ENCODE measurements at places on chromosomes 2 and 18.
A peak's percentile ranks its signal among the peaks of the same experiment; 100 is the strongest.

DNA sequence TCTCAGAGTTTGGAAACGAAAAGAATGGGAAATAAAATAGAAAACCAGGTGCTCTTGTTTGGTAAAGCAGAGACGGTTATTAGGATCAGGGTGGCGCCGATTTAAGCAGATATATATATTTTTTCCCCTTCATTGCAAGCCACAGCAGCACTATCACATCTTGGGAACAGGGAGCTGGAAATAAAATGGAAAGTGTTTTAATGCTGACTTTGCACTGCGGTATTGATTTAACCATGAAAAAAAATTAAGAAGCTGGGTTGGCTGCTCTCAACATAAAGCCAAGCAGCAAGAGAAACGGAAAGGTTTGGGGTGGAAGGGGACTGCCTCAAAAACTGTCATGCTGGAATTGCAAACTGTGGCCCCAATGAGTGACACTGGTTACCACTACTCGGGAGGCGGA lies 102.7 kb upstream of the ZBTB14 start:
- DNase-seq = no peak

GRCh38 chr2:61694312-61695274 lies 156.4 kb upstream of the XPO1 start:
- DNase-seq = peak; percentile 84

DNA sequence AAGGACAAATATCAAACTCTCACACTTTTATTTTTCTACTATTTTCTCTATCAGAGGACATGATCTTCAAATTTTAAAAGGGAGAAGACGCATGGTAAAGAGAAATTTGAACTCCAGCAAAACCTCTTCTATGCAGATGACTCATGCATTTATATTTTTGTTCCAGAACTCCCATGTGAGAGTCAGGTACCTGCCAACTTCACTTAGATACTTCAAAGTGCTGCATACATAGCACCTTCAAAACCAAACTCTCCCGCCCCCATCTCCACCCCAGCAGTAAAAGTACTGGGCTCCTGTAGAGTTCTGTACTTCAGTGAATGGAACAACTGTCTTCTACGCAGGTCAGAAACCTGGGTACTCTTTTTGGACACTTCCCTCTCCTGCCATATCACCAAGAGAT lies 398.3 kb downstream of the TGIF1 start:
- DNase-seq = no peak

GRCh38 chr2:40448476-40449079 lies 3.3 kb downstream of the SLC8A1 start:
- no peak for DNase-seq

DNA sequence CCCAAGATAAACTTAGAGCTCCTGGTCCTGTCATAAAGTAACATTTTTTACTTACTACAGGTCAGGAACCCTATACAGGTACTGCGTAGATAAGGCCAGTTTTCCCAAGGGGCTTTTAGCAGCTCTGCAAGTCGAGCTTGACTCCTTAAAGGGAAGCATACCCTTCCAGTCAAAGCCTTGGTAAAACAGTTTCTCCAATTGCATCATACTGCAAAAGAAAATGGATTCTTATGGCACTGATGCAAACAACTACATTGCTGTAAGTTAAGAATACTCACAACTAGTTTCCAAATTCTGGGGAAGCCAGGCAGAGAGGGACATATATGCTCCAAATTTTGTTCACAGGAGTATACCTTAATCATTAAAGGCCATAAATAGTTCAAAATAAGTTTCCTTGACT lies 31.0 kb downstream of the MYO3B start:
- DNase-seq = no peak

- no peak for DNase-seq
These were observed 95.3 kb downstream of the CDH7 start for GRCh38 chr18:65846107-65846506.

GRCh38 chr2:69082430-69082997 lies 69.5 kb downstream of the ANTXR1 start:
- DNase-seq = peak; percentile 23

GRCh38 chr2:105238664-105239240 lies 2.8 kb upstream of the GPR45 start:
- no peak for DNase-seq

- DNase-seq = no peak
These were observed 6.0 kb upstream of the LIMS2 start for GRCh38 chr2:127681288-127681804.

DNA sequence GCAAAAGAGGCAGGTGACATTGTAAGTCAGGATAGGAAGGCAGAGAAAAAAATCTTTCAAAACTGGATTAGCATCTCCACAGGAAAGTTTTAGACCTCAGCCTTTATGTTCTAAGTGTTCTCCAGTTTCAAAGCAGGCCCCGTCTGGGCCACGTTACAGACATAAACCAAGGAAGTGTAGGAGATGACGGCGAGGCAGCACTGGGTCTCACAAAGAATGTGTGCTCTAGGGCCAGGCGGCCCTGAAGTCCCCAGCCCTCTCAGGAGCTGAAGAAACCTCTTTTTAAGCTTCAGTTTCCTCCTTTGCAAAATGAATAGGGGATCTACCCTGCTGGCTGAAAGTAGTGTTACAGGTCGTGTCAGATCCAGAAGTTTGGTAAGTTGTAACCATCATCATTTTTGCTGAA lies 81.7 kb downstream of the SPRED2 start:
- DNase-seq = no peak

DNA sequence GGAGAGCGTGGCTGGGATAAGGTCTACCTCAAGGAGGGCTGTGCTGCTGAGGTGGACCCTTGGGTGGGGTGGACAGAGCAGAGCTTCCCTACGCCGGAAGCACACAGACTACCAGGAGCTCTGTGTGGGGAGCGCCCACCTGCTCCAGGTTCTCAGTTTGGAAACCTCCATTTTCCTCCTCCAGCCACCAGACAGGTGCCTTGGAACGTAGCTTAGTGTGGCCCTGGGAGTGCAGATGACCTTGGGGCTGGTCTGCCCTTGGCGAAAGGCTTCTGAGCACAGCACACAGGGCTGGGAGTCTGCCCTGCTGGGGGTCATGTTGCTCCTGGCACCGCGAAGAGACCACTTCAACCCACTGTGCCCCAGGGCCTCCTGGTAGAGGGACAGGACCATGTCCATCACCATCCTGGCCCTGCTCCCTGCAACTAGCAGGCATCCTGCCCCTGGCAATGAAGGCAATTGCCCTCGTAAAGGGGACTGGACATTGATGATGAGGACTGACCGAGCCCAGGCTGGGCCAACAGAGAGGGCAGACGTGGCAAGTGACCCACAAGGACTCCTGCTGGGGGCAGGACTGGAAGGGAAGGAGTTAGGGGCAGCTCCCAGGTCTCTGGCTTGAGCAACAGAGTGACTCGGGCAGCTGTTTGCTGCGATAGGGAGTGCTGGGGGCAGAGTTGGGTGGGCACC lies 214.7 kb downstream of the CYP26B1 start:
- DNase-seq = no peak

DNA sequence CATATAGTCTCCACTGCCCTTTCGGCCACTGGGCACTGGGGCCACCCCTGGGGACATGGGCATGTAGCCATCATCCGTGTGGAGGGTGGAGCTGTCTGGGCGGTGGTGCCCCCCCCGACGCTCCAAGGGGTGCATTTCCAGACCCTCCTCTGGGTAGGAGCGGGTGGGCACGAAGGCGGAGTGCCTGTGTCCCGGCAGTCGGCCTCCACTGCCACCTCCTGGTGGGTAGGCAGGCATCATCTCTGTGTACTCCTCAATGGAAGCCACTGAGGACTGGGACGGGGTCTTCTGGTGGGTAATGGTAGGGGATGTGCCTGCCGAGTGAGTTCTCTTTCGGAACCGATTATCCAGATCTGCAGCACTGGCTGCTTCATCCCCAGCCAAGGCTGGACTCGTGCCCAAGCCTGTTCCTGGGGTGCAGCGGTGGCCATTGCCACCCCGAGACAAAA lies 2.8 kb downstream of the IRS1 start:
- DNase-seq = no peak

GRCh38 chr2:146412625-146413024 lies 1432.2 kb upstream of the ACVR2A start:
- DNase-seq = no peak

GRCh38 chr2:39383146-39383545 lies 53.9 kb downstream of the MAP4K3 start:
- DNase-seq = no peak

- no peak for DNase-seq
These were observed 70.7 kb downstream of the LIPG start for GRCh38 chr18:49632588-49632987.

- DNase-seq = no peak
These were observed 51.3 kb downstream of the ACSL3 start for GRCh38 chr2:222912117-222912516.

DNA sequence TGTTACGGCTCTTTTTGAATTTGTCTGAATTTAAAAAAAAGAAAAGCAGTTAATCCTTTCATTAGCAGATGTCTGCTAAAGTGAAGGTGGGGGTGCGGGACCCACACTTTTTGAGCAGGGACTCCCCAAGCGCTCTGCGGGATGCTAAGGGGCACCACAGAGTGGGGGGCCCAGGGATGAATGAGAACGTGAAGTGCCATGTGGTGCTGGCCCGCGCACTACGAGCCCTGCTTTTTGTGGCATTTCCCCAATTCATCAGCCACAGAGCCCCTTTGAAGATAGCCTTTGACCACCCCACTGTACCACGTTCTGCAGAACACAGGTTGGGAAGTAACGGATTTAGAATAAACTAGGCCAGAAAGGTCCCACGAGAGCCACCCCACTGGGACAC lies 28.6 kb downstream of the HS1BP3 start:
- no peak for DNase-seq

GRCh38 chr2:20617892-20618467 lies 32.9 kb downstream of the HS1BP3 start:
- peak; percentile 58 for DNase-seq

DNA sequence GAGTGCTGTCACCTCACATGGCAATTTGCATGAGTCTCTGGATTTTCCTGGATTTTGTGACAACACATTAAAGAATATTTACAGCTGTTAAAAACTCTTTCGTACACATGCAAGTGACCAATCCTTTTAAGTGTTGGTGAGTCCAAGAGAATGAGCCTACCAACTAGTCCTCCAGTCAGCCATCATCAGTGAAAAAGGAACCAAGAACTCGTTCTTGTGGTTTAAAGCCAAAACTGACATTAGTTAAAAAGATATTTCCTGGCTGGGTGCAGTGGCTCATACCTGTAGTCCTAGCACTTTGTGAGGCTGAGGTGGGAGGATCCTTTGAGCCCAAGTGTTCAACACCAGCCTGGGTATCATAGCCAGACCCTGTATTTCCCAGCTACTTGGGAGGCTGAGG lies 215.4 kb upstream of the ITGA4 start:
- DNase-seq = no peak

GRCh38 chr18:2981212-2981728 lies 31.7 kb downstream of the LPIN2 start:
- DNase-seq = no peak

- no peak for DNase-seq
These were observed 100.2 kb upstream of the CDC42EP3 start for GRCh38 chr2:37771600-37772088.

- DNase-seq = no peak
These were observed 432.0 kb upstream of the SMIM21 start for GRCh38 chr18:75859533-75859932.

DNA sequence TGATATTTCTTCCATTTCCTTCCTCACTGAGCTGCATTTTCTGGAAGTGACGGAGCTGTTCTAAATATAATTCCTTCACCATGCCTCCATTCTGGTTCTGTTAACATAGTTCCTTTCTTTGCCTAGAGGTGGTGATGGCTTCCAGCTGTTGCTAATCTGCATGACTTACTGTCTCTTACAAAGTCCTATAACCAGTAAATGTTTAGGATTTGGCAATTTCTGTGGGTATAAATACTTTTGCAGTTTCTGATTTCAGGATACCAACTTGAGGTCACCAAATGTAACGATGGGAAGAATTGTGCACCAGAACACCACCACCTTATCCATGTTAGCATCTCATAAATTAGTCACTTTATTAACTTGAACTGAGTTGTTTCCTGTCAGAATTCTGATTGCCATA lies 101.7 kb upstream of the FN1 start:
- DNase-seq = no peak

- no peak for DNase-seq
These were observed 286.5 kb upstream of the SYT4 start for GRCh38 chr18:43563780-43564179.

GRCh38 chr2:64692401-64692800 lies 38.7 kb upstream of the SERTAD2 start:
- DNase-seq = no peak

DNA sequence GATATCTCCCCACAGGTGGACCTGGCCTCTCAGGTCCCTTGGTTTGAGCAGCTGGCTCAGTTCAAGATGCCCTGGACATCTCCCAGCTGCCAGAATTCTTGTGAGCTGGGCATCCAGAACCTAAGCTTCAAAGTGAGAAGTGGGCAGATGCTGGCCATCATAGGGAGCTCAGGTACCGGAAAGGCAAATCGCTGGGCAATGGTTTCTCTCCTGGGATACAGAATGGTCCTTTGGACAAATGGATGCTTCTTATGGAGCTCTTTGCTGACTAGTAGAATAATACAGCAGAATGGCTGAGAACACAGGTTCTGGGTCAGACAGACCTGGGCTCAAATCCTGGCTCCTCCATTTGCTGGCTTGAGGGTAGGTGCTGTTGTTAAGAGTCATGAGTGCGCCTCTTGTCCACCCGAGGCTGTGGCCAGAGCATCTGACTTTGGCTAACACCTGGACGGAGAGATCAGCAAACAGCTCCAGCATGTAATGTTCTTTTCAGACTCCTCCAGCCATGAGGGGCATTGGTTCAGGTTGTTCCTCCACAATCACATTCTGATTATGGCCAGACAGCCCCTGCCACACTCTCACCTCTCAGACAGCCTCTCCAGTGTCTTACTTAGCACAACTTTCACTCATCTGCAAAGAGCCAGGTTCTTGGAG lies 7.5 kb downstream of the ABCG8 start:
- no peak for DNase-seq

DNA sequence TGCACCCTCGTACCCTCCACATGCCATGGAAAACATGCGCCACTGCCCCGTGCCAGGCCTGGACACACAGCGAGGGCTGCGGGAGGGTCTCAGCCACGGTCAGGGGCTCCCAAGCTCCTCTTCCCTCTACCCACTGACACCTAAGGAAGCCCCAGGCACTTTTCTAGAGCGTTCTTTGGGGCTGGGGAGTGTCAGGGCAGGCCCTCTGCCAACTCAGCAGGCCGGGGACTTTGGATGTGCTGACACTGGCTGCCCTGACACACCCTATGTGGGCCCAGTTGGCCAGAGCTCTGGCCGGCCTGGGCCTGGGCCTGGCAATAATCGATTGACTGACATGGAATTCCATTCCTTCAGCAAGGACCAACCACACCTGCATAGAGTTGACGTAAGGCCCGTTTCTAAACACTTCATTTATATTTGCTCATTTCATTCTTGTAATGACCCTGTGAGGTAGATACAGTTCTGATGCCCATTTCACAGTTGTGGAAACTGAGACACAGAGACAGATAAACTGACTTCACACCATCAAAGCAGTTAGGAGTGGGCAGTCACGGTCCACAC lies 70.5 kb downstream of the ZFP36L2 start:
- no peak for DNase-seq

- DNase-seq = no peak
These were observed 313.7 kb downstream of the ZNF521 start for GRCh38 chr18:25038261-25038660.

Data from left renal cortex interstitium (tissue), 4 donors.